ENCODE measurements at places on chromosomes 12 and 14.

DNA sequence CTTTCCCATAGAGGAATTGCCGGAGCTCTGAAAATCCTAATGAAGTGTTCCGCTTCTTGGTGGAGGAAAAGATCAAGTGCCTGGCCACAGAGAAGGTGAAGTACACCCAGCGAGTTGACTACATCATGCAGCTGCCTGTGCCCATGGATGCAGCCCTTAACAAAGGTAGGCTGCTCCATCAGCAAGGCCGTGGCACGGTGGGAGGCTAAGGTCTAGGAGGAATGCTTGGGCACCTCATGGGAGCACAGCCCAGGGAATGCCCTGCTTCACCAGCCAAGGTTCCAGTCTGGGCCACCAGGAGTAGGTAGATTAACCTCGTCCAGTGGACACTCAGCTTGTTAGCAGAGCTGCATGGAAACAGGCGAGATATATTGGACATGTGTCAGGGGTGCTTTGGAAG, 6.4 kb upstream of the TPI1 start:
- no peak for DNase-seq

DNA sequence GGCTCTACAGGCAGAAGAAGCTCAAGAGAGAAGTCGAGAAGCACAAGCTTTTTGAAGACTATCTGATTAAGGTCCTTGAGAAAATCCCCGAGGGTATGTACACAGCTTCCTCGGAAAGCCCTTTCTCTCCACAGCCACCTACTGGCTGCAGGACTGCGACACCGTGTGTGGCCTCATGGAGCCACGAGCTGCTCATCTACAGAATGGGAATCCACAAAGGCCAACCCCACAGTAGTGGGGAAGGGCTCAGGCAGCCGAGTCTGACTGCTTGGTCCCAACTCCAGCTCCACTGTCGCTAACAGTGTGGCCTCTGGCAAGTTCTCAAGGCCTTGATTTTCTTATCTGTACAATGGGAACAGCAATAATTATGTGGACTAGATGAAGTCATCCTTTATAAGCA, 2.5 kb downstream of the CCDC197 start:
- DNase-seq, result no peak

DNA sequence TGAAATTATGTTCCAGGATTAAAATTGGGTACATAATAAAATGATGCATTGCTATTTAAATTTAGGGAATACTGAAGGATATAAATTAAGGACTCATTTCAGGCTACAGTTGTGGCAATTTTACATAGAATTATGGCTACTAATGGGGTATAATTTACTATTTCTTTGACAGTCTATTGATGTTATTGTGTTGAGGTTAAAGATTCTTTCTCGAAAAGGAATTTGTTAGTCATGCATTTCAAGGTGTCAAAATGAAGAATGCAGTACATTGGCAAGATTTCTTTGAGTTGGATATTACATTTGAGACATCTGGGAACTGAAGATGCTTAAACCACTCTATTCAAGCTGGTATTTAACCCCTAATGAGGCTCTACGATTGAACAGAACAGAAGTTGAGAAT, 28.3 kb downstream of the SLC5A8 start:
- no peak for DNase-seq

DNA sequence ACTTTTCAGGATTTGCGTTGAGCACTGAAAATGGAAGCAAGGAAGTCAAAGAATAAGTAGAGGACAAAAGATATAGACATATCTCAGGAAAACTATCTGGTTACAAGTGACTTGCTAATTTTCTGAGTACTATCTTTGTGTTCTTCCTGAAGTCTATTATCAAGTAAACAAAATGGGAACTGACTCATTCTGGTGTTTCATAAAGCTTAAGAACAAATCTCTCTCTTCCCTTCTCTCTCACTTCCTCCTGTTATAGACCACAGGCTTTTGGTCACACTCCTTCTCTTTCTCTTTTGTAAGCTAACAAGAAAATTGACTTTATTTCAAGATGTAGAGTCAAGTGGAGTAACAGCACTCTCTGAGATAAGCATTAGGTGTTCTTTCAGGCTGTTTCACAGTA, 406.6 kb upstream of the SYT1 start:
- no peak for DNase-seq

- no peak for DNase-seq
Observed at GRCh38 chr14:77003960-77004710, 24.4 kb downstream of the IRF2BPL start.

DNA sequence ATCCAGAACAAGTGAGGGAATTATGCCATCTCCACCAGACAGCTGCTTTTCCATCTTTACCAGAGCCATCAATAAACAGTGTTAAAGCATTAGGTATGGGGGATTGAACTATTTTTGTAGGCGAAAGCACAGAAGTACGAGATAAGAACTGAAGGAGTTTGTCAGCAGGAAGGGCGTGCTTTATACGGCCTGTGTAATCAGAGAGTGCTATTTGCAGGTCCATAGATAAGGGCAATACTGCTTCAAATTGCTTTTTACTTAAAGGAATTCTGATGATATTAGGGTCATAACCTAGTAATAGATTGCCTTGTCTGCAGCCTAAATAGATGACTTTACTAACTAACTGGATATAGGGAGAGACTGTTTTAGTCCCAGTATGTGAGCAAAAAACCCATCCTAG, 20.3 kb upstream of the CLEC4E start:
- no peak for DNase-seq

DNA sequence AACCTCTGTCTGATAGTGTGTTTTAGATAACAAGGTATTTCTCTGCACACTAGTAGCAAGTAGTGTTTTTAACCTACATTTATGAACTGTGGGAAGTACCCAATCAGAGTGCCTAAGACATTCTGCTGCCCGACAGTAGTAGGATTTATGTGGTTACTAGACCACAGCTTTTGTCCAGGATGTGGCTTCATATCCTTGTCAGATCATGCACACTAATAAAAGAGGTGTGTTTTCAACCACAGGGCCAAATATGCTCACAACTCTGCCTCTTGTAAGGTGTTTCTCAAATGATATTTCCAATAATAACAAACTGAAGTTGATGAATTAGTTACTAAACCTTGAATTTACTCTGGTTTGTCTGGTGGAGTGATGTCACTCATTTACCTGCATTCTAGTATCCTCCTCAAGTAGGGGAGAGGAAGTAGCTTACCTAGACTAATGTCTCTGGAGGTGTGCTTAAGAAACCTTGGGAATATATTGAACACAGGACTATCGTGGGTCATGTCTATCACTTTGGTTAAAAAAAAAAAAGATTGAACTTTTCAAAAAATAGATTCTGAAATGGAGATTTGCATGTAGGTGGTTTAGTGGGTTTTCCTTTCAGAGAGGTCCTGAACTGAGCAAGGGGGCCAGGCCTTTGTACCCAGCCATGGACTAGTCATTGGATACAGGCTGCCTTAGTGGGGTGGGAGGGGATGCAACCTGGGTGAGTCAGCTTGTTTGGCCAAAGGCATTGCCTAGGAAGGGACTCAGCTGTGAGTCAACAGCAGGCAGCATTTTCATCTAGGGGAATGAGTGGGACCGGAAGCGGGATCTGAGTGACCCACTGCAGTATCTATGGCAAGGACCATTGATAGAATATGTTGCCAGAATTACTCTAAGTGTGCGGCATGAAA, 14.1 kb downstream of the FBXW8 start:
- DNase-seq, result no peak

GRCh38 chr12:22039361-22039760, 6.7 kb upstream of the CMAS start:
- DNase-seq, result no peak

DNA sequence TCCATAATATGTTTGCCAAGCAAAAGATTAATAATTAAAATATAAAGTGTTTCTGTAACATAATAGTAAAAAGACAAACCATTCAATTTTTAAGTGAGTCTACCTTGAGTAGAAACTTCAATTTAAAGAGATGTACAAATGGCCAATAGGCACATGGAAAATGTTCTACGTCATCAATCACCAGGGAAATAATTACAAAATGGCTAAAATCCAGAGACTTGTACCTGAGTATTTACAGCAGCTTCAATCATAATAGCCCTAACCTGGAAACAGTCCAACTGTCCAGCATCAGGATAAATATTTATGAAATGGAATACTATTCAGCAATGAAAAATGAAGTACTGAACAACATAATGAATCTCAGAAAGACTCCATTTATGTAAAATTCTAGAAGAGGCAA, 95.5 kb upstream of the FAR2 start:
- no peak for DNase-seq

DNA sequence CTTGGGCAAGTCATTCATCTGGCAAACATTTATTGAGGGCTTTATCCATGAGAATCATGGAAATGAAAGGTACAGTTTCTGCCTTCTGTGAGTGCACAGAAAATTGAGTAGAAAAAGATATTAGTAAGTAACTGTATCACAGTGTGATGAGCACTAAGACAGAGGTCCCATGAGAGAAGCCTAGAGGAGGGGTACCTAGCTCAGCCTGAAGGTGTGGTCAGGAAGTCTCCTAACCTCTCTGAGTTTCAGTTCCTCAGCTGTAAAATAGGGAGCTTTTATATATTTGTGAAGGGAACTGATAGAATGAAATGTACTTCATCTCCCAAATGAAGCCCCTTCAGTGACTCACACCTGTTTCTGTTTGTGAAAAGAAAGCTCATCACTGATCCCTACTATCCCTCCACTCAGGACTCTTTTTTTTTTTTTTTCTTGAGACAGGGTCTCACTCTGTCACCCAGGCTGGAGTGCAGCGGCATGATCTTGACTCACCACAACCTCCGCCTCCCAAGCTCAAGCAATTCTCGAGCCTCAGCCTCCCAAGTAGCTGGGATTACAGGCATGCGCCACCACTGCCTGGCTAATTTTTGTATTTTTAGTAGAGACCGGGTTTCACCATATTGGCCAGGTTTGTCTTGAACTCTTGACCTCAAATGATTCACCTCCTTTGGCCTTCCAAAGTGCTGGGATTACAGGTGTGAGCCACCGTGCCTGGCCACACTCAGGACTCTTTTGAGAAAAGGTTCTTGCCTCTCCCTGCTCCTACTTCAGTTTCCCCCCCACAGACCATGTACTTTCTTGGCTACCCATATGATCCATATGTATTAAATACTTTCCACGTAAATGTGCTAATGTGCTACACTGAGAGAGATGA, 93.7 kb upstream of the FUT8 start:
- no peak for DNase-seq

GRCh38 chr12:132243596-132244310, 85.6 kb downstream of the GALNT9 start:
- DNase-seq, result no peak

DNA sequence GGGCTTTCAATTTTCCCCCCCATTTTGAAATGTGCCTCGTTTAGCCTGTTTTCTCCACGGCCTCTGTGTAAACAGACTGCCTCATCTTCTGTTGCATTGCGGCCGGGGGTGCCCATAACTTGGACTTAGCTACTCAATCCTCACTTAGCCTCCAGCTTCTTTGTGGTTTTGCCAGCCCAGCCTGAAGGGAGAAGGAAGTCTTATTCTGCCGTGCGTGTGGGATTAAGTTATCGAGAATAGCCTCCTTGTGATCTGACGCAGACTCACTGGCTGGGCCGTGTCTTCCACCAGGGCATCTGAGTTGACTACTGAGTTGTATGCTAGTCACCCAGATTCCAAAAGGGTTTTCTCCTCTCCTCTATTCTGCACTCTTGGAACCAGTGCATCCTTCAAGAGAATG, 8.1 kb downstream of the PRKAB1 start:
- no peak for DNase-seq

- no peak for DNase-seq
Observed at GRCh38 chr14:20412411-20412810, 890 bp downstream of the TEP1 start.

DNA sequence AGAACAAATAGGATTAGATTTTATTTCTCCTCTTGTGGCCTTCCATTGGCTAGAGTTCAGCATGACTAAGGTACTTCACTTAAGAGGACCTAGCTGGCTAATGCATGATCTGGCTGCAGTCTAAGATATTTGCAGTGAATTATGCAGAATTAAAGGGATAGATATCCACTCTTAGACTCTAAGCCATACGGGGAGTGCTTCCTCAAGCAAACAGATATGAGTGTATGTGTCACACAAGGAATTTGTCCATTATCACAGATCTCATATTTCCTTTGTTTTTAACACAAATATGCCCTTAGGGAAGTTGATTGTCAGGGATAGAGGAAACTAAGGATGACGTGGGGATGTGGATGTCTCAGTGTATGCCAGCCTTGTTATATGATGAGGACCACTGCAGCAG, 88.1 kb upstream of the DHRS4 start:
- DNase-seq, result no peak

All from uterus (tissue), 4 donors.